GM12892 (cell line): ENCODE measurements at places on chromosomes 13 and 19.

- no peak for DNase-seq
Observed at GRCh38 chr19:17450264-17451075, 2.0 kb upstream of the TMEM221 start.

GRCh38 chr19:30479231-30479630 is 107.0 kb downstream of the ZNF536 start:
- no peak for DNase-seq

DNA sequence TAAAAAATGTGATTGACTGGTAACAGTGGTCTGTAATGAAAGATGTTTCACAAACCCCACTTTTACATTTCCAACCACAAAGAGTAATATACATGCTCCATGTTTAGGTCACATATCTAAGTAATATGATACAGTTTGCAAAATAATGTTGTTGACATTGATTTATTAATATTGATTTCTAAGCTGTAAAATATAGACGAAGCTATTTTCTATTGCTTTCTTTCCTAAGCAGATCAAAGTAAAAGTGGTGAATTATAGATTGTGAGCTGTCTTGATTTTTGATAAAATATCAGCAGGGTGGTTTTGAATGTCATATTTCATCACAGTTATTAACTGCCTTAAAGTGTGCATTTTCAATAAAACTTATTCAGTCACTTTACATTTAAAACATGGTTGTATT is 2292.8 kb downstream of the PCDH9 start:
- DNase-seq, result no peak

DNA sequence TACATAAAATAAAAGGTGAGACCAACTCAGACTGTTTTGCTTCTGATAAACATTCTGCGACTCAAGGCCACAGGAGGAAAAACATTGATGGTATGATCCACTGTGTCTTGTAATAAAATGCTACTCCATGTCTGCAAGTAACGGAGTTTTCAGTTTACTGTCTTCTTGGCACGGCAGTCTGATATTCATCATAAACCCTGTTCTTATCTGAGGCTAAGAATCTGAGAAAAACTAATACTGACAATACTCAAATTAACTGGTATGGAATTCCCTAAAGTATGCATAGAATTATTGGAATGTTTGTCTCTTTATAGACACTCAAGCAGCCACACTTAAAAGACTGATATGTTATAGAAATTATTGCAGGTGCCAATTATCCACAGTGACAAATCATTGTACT is 125.5 kb downstream of the TBC1D4 start:
- no peak for DNase-seq

DNA sequence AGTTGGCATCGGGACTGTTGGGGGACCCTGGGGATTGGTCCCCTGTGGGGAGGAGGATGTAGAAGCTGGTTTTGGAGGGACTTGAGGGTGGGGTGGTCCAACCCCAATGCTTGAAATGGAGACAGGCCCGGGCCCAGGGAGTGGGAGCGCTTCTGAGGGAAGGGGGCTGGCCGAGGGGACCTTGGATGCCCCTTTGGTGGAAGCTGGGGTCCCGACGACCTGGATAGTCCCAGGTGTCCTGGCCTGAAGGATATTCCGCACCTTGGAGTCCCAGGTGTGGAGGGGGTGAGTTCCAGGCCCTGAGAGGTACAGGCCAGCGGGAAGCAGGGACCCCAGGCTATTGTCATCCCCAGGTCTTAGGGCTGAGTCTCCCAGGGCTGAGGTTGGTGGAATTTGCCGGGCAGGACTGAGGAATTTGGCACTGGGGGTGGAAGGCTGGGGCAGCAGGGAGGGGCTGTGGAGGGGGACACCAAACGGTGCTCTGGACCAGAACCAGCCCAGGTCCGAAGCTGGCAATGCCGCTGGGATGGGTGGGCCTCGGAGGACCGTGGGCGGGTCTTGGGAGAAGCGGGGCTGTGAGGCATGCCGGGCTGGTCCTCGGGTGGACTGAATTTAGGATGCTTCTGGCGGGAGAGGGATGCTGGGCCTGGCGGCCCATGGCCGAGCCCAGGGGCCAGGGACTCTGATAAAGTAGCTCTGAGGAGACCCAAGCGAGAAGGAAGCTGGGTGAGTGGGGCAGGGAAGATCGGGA is 1.8 kb downstream of the HDGFL2 start:
- no peak for DNase-seq

DNA sequence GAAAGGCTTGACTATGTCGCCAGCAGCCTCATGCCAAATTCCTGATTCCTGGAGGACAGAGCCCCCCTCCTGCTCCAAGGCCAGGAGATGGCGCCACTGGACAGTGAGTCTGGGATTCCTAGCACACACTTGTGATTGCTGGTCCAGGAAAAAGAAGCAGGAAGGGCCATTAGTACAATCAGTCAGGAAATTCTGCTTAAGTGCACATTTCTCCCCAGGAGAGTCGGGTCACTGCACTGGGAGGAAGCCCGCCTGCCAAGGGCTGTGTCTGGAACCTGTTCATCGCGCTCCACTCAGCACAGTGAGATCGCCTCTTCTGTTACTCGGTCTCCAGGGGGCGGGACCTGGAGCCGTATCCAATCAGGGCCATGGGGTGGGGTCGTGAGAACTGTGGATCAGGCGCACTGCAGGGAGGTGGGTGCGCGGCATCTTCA is 65.1 kb downstream of the ZNF823 start:
- DNase-seq, result no peak

DNA sequence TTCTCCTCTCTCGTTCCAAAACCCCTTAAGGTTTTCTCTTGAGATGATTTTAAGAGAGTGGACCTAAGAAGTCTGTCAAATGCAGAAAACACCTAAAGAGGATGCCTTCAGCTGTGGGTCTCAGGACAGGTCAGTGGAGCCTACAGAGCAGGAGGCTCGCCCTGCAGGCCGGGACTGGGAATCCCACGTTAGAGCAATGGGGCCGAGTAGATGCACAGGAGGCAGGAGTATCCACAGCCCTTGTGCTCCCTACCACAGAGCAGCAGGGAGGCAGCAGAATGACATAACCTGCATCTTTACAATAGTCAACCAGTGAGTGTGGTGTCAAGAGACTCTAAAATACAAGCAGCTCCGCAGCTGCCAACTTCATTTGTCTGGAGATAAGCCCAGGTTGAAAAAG is 229.4 kb downstream of the MTUS2 start:
- no peak for DNase-seq

- DNase-seq, result no peak
Observed at GRCh38 chr19:57338877-57339276, 12.2 kb upstream of the ZNF304 start.

- no peak for DNase-seq
Observed at GRCh38 chr13:59673286-59673685, 490.4 kb downstream of the DIAPH3 start.

- DNase-seq, result no peak
Observed at GRCh38 chr19:47779524-47780214, 1.2 kb downstream of the SELENOW start.

DNA sequence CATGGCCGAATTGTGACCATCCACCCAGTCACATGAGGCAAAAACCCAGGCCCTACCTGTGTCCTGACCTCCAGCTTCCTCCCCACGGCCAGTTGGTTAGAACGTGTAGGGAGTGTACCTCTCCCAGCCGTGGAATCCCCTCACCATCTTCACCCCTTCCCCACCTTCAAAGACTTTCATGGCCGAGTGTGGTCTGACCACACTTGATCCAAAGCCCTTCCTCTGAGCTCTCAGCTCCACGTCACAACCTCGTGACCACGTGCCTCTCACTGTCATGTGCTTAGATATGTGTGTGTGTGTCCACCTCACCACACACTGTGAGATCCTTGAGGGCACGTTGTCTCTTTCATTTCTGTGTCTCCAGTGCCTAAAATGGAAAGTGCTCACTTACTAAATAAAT is 48.6 kb upstream of the UBE2L5 start:
- DNase-seq, result no peak

DNA sequence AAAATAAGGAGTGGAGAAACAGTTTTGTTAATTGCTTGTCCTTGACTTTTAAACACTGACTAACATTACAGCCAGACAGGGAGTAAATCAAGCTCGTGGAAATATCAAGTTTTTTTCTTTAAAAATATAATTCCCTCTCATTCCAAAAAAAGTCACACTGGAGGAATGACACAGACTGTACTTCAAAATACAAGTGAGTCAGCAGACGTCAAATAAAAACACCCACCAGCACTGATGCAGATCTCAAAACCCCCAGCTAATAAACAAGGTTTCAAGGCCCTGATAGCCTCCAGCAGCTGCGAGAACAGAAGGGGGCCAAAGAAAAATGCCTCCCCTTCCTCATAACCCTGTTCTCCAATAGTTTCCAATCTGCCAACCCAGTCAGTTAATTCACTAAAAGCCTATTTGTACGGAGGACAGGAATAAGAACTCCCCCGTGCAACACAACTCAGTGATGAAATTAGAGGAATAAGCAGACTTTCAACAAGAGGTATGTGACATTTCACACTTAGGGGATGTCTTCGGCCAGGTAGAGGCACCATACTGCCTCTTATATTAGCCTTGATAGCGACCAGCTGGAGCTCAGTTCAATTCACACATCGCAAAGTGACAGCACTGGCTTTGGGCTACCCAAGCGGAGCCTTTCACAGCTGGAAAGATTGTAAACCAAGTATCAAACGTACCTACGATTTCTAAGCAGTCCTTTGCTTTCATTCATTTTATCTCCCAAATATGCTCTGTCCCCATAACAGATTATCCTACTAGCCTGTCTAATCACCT is 561.0 kb upstream of the KLF12 start:
- DNase-seq, result no peak

DNA sequence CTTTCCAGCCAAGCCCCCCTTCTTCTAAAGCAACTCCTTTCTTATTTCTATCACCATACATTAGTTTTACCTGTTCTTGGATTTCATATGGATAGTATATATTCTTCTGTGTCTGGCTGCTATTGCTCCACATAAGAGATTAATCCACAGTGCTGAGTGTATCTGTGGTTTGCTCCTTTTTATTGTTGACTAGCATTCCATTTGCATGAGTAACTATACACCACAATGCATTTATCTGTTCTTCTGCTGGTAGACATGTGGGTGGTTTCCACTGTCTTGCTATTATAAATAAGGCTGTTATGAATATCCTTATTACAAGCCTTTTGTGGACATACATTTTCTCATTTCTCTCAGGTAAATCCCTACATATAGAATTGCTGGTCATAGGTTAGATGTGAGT is 138.2 kb downstream of the SLC7A1 start:
- DNase-seq, result no peak

DNA sequence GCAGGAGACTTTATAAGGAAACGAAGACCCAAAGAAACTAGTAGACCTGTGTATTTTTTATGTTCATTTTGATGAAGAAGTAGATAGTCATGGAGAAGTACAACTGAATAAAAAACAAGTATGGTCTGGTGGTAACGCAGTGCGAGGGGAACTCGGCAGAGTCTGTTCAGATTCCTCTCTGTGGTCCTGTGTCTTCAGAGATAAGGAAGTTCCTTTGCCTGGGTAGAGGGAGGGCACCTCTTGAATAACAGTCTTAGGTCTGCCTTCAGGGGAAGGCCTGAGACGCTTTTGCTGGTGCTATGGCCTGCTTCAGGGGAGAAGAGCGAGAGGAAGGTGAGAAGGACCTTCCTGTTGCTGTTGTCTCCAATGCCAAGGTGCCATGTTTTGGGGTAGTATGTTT is 25.9 kb upstream of the SLC46A3 start:
- no peak for DNase-seq

- no peak for DNase-seq
Observed at GRCh38 chr13:31625115-31625514, 114.2 kb upstream of the RXFP2 start.

- DNase-seq, result no peak
Observed at GRCh38 chr13:110309661-110310524, 2.8 kb downstream of the COL4A2 start.

DNA sequence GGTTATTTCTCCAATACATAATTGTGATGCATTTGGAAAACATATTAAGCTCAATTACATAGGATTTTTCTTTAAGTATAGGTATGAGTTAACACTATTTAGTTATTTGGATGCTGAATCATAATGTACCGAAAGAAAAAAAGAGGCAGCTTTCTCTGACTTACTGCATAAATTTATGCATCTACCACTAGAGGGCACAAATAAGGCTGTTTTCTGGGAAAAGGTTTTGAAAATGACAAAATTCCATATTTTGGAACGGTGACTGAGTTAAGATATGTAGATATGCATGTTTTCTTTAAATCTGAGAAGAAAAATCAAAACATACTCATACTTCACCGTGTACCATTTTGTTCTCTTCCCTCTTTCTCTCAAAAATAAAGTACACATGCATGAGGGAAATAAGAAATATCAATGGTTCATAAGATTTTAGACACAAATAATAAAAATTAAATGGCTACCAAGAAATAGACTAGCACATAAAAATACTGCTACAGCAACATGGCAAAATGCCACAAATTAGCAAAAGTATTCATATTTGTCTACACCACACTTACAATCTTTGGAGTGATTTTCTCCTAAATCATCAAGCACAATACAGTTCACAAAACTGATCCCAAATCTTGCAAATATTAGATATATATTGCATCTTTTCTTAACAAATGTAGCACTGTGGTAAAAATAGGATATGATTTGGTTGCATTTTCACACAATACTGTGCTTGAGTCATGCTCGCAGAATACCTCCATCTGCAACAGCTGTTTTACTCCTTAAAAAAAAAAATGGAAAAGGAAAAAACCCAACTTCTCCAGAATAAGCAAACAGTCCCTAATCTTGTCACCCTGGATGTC is 260.0 kb downstream of the FGF14 start:
- no peak for DNase-seq

DNA sequence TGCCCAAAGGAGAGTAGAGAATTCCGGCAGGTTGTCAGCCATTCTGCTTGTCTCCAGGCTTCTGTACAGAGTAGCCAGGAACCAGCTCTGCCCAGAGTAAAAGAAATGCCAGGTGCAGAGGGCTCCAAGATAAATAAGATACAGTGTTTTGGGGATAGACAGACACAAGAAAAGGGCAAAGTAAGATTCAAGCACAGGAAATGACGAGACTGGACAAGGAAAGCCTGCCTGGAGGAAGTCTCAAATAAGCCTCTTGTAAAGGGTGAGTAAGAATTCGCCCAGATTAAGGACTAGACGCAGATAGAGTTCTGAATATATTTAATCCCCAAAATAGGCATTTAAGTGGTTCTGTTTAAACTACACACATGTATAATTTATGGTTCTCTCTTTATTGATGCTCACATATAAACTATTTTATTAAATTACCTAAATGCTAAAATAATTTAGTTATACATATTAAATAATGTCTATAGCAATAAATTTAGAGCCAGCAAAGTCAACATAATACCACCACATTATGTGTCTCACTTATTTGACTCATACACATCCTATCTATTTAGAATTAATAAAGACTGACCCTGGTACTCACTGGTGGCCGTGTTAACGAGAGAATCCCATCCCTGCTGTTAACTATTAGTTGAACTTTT is 98.4 kb upstream of the RAP2A start:
- no peak for DNase-seq

GRCh38 chr13:48281556-48281955 is 22.0 kb upstream of the RB1 start:
- no peak for DNase-seq

GRCh38 chr19:38039966-38040365 is 133.0 kb downstream of the SIPA1L3 start:
- DNase-seq, result no peak

DNA sequence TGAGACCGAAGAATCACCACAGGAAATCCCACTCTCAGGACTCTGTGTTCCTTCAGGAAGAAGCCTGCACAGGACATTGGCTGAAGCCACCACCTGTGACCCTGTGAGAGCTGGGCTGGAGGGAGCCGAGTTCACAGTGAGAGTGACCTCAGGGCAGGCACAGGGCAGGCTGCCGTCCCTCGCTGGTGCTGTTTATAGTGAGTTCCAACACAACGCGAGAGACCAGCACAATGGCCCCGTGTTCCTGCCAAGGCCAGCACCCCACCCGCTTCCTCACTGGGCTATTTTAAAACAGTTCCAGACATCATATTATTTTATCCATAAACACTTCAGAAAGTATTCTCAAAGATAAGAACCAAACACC is 18.4 kb upstream of the GAS6 start:
- no peak for DNase-seq
